ENCODE measurements at places on chromosomes 4 and X. TPM values are rescaled to one million over a fixed set of nuclear protein-coding genes. Genes with fewer than 3 reads are reported as not detected.

DNA sequence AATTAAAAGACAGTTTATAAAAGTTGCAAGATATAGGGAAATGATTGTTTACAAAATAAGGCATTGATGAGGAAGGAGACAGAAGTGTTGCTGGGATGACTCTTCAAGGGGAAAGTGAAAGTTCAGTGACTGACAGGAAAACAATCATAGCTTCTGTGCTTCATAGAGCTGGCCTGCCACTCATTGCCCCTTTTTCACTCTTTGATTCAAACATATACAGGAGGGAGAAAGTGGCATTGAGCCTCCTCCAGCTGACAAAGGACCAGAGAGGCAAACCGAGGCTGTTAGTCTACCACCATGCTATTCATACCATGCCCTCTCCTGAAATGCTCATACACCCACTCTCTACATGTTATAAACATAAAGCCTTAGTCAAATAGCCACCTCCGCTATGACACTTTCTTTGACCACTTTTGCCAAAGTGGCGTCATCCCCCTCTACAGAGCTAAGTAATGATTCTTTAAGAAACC lies 79.2 kb upstream of the ATOH1 start:
- DNase-seq, result no peak
- H3K4me1 ChIP-seq, result peaks cover 2% of the 10 kb centered on the region
- H3K36me3 ChIP-seq, result no peaks in the 10 kb centered on the region
- no peak overlapping the region for H3K27ac ChIP-seq

DNA sequence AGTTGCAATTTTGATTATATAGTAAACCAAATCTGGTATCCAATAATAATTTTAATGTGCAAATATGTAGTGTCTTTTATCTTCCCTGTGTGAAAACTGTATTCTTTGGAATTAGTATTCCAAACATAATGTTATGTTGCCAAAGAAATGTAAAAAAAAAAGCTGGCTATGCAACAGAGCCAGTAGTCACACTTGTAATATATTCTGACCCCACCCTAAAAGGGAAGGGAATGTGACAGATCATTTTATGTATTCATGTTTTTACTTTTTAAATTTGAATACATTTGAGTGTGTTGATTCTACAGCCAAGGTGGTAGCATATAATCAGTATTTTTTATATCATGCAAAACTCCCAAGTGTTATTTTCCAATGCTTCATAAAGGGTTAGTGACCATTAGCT lies 27.9 kb upstream of the MCUB start:
- no peak for DNase-seq
- peaks cover 19% of the 10 kb centered on the region for H3K36me3 ChIP-seq
- no peak overlapping the region for H3K27ac ChIP-seq
- no peaks in the 10 kb centered on the region for H3K27me3 ChIP-seq
- H3K4me1 ChIP-seq, result no peaks in the 10 kb centered on the region

GRCh38 chr4:76216975-76217814 lies 3.6 kb upstream of the SCARB2 start:
- no peaks in the 10 kb centered on the region for H3K36me3 ChIP-seq
- H3K4me3 ChIP-seq, result no peak overlapping the region

The MAGEE2 gene
- total RNA-seq, result not detected

DNA sequence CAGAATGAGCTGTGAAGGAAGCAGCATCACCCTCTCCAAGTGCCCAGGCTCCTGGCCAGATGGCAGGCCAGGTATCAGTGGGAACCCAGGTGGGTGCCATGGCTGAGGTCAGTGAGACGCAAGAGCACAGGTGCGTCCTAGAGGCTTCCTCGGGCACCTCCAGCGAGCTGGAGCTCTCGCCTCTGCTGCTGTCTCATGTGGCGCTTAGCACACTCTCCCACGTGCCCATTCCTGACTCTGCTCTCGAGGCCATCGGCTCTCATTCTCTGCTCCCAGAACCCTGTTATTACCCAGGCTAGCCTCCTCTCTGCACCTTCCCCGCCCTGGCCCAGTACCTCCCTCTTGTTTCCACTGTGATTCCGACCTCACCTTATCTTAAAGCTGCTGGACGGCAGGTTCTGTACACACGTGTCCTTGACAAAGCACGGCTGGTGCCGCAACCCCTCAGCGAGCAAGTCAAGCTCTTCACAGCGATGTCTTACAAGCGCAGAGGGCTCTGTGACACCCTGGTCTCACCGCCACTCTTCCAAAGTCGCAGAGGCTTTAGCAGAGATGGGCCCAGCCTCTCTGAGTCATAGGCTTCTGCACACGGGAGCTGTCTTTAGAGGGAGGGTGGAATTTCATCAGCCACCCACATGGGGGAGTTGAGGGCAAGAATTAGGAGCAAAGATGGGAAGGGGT lies 15.4 kb upstream of the MSANTD1 start:
- no peak overlapping the region for H3K27ac ChIP-seq
- DNase-seq, result no peak
- H3K4me3 ChIP-seq, result no peak overlapping the region
- H3K36me3 ChIP-seq, result peaks cover 46% of the 10 kb centered on the region
- H3K27me3 ChIP-seq, result peaks cover 5% of the 10 kb centered on the region
- no peaks in the 10 kb centered on the region for H3K4me1 ChIP-seq

DNA sequence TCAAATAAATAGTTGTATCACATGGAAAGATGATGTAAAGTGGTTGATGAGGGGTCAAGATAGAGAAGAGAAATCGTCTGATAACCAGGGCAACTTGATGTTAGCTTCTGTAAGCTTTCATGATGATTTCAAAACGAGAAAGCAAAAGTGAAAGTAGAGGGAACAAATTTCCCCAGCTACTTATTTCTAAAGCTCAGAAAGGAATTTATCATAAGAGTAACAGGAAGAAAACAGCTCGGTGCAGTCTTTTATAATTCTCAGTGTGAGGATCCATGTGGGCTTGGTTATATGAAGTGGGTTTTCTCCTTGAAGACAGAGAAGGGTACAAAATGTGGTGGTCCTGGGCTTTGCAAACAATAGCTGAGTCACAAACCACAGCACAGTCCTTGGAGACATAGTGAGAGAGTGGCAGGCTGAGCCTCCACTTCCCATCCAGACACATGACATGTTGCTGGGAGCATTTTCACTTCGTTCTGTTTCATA lies 32.1 kb upstream of the GLRA2 start:
- H3K4me1 ChIP-seq, result no peaks in the 10 kb centered on the region
- no peak overlapping the region for H3K27ac ChIP-seq
- H3K27me3 ChIP-seq, result no peaks in the 10 kb centered on the region

DNA sequence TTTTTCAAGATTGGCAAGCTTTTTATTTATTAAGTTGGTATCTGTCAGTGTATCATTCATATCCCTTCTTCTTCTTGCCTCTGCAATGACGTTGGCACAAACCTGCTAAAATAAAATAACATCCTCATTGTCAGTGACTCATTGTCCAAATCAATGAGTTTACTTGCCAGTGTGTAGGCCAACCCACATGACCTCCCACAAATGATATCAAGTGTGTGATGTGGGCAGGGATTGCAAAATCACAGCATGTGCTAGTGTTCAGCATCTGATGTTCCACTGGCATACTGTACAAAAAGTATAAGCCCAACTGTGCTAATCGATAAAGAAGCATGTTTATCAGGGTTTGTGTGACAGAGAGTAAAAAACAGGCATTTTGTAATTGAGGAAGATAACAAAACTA lies 25.5 kb downstream of the GPAT3 start:
- H3K4me1 ChIP-seq, result no peaks in the 10 kb centered on the region
- no peak overlapping the region for H3K27ac ChIP-seq
- no peaks in the 10 kb centered on the region for H3K27me3 ChIP-seq
- H3K4me3 ChIP-seq, result no peak overlapping the region

The IL15 gene
- total RNA-seq, result 10.6 TPM

The SMR3B gene
- not detected for total RNA-seq

The STATH gene
- not detected for total RNA-seq

DNA sequence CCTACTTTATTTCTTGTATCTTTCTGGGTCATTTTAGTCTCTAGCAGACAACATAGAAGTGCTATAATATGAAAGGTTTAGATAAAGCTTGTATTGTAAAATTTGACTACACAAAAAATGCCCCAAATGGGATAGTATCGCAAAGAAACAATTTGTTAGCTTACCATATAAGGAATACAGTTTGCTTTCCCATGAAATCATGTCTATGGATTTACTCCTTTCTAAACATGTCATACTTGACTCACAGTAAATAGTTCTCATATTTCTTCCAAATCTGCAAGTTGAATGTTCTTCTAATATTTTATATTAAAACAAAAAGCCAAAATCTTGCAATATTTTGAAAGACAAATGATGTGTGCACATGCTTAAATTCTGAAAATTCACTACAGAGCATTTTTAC lies 103.9 kb downstream of the PPA2 start:
- H3K4me1 ChIP-seq, result no peaks in the 10 kb centered on the region
- peaks cover 6% of the 10 kb centered on the region for H3K36me3 ChIP-seq
- no peak overlapping the region for H3K4me3 ChIP-seq
- no peak for DNase-seq

DNA sequence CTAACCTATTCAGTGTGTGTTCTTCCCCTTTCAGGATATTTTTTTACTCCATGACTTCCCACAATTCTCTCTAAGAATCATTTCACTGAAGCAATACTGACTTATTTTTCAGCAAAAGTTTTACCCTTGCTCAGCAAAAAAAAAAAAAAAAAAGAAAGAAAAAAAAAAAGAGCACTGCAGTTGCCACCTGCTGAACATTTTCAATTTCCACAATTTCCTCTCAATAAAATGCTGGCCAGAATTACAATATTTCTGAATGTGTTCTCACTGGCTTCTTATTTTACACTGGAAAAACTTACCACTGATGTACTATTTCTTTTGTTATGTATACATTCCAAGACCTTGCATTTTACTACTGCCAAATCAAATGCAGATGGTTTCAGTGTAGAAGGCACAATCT lies 210.4 kb downstream of the PAPSS1 start:
- H3K27me3 ChIP-seq, result no peaks in the 10 kb centered on the region
- H3K4me1 ChIP-seq, result no peaks in the 10 kb centered on the region
- no peaks in the 10 kb centered on the region for H3K36me3 ChIP-seq
- H3K4me3 ChIP-seq, result no peak overlapping the region
- H3K27ac ChIP-seq, result no peak overlapping the region

The TLR6 gene
- total RNA-seq, result 5.7 TPM

The F8A2 gene
- not detected for total RNA-seq

DNA sequence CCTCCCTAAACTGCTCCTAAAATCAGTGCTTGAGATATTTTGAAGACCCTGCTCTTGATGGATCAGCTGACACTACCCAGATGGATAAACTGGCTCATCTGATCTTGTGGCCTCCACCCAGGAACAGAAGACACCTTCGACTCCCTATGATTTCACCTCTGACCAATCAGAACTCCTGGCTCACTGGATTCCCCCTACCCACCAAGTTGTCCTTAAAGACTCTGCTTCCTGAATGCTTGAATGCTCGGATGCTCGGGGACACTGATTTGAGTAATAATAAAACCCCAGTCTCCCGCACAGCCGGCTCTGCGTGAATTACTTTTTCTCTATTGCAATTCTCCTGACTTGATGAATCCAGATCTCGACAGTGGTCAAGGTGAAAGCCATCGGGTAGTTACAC lies 12.0 kb upstream of the RPS3A start:
- no peak for DNase-seq
- no peaks in the 10 kb centered on the region for H3K27me3 ChIP-seq
- no peaks in the 10 kb centered on the region for H3K4me1 ChIP-seq
- H3K4me3 ChIP-seq, result no peak overlapping the region
- H3K36me3 ChIP-seq, result no peaks in the 10 kb centered on the region

DNA sequence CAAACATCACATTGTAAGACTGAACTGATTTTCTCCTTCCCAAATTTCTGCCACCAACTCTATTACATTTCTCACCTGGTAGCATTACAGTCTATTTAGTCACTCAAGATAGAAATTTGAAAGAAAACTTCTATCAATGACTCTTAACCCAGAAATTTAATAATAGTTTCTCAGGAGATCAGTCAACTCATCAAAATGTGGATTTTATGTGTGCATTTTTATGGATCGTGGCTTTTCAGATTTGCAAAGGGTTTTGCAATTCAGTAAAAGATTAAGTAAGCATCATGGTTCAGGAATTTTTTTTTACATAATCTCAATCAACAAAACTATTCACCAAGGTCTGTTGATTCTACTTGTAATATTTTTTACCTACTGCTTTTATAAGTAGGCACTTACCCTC lies 111.1 kb downstream of the CFAP299 start:
- no peaks in the 10 kb centered on the region for H3K27me3 ChIP-seq
- no peak for DNase-seq
- no peaks in the 10 kb centered on the region for H3K4me1 ChIP-seq
- no peak overlapping the region for H3K27ac ChIP-seq
- H3K4me3 ChIP-seq, result no peak overlapping the region

GRCh38 chr4:2849267-2850152 lies 5.9 kb downstream of the ADD1 start:
- DNase-seq, result no peak

The RAB33A gene
- total RNA-seq, result 2.0 TPM

DNA sequence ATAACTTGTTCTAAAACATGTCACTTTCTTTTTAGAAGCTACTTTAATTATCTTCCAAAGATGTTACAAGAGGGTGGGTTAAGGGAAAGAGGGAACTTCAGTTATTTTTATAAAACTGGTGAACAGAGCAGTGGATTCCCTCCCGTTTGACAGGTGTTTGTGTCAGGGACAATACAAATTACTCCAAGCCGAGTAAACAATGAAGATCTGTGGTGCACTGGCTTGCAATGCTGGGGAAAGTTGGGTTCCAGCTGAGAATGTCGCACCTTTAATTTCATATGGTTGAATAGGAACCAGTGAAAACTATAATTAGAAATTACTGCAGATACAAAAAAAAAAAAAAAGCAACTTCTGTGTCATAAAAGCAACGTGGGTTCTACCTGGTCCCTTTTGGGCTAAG lies 98.6 kb upstream of the TTC29 start:
- no peaks in the 10 kb centered on the region for H3K4me1 ChIP-seq
- H3K27me3 ChIP-seq, result no peaks in the 10 kb centered on the region
- H3K4me3 ChIP-seq, result no peak overlapping the region
- H3K36me3 ChIP-seq, result no peaks in the 10 kb centered on the region
- no peak overlapping the region for H3K27ac ChIP-seq

- H3K4me3 ChIP-seq, result no peak overlapping the region
- H3K4me1 ChIP-seq, result no peaks in the 10 kb centered on the region
- no peak for DNase-seq
- no peaks in the 10 kb centered on the region for H3K36me3 ChIP-seq
- H3K27me3 ChIP-seq, result no peaks in the 10 kb centered on the region
Observed at GRCh38 chr4:92864096-92864495, 560.3 kb downstream of the GRID2 start.

- H3K27ac ChIP-seq, result no peak overlapping the region
- H3K4me1 ChIP-seq, result no peaks in the 10 kb centered on the region
- no peak overlapping the region for H3K4me3 ChIP-seq
- no peak for DNase-seq
- no peaks in the 10 kb centered on the region for H3K27me3 ChIP-seq
- no peaks in the 10 kb centered on the region for H3K36me3 ChIP-seq
Observed at GRCh38 chr4:136424052-136424451, 1108.2 kb downstream of the PCDH18 start.

DNA sequence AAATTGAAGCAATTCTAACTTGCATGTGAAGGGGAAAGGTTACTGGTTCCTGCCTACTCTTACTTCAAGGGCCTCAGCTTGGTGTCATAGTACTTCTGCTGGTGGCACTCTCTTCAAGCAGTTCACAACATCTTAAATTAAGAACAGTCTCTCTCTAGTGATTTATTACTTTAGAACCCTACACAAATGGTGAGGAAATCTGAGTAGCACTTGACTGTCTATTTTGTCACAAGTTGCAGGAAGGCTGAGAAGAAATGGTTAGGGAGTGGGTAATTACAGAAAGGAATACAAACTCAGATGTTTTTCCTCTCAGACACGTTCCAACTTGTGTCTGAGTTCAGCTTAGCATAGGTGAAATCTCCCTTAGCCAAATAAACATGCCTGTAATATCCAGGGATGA lies 242.3 kb upstream of the GRIA3 start:
- H3K4me3 ChIP-seq, result no peak overlapping the region
- H3K4me1 ChIP-seq, result no peaks in the 10 kb centered on the region
- H3K27ac ChIP-seq, result no peak overlapping the region
- no peak for DNase-seq
- no peaks in the 10 kb centered on the region for H3K36me3 ChIP-seq

Measured in lung (tissue), 17 donors.